NK-92 treated with Interleukin-12 subunit alpha and Interleukin-12 subunit beta, amount 100 ng/mL, for 24 hours (cell line): ENCODE measurements at places on chromosomes 12 and 14.

- no peak for DNase-seq
Observed at GRCh38 chr14:80260645-80261044, 49.3 kb upstream of the DIO2 start.

- no peak for DNase-seq
Observed at GRCh38 chr12:132562489-132563021, 47.8 kb downstream of the LRCOL1 start.

- DNase-seq, result no peak
Observed at GRCh38 chr12:59491877-59492276, 104.0 kb upstream of the SLC16A7 start.

- no peak for DNase-seq
Observed at GRCh38 chr14:90294872-90295271, 36.9 kb downstream of the NRDE2 start.
